ENCODE measurements at places on chromosomes 1 and 21.

- peak; percentile 95 for DNase-seq
Observed at GRCh38 chr1:2205191-2205952, 10.8 kb upstream of the FAAP20 start.

DNA sequence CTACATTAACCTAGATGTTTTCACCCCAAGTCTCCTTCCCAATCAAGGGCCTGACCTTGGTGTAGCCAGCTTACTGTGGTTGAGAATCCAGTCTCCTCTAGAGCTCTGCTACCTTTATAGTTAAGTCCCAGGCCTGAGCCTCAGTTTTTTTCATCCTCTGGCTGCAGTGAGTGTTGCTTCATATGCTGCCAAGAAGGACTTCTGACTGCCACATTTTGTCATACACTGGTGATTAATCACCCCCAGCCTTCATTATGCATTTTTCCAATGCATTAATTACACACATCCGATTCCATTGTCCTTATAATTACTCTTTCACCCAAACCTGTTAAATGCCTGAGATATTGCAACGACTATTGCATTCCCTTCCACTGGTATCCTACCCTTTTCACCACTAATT, 66.3 kb upstream of the FGGY start:
- no peak for DNase-seq

GRCh38 chr1:239125893-239126292, 260.5 kb upstream of the CHRM3 start:
- no peak for DNase-seq

- DNase-seq: no peak
Observed at GRCh38 chr1:116439701-116440100, 66.7 kb downstream of the ATP1A1 start.

GRCh38 chr1:60621368-60621851, 461.0 kb upstream of the NFIA start:
- peak; percentile 2 for DNase-seq

GRCh38 chr1:47013293-47013692, 10.2 kb upstream of the CYP4X1 start:
- DNase-seq: no peak

DNA sequence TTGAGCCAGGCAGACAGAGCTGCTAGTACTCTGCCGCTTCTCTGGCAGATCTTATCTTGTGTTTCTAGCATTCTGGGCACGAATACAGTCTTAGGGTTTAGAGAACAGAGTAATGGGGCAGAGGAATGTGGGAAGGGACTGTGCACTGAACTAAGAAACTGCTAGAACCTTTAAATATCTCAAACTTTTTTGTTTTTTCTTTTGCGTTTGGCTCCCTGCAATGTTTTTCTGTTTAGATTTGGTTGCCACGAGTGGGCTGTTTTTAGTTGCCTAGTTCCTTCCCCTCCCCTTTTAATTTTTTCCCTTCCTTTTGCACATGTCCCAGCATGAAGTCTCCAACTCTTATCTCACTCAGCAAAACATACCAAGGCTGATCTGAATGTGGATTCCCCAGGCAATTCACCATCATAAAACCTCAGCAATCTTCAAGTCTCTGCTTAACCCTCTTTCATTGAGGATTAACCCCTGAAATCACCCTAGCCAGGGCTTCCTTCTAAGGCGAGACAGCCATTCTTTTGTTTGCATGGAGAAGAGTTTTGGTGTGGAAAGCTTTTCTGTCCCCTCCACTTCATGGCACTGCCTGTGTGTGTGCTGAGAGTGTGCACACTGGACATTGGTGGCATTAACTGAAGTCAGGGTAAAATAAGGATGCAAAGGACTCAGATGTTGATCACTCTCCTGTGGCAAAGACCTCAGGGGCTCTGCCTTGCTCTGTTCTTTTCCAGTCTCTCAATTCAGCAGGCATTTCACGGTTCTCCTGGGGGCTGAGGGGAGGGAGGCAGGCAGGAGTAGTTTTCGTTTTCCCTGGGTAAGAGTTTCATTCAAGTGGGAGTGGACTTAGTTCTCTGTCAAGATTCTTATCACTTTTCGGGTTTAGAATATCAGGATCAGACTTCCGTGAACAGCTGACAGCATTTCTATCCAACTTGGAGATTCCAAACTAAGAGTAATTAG, 2.8 kb upstream of the ATF3 start:
- DNase-seq: peak; percentile 48

DNA sequence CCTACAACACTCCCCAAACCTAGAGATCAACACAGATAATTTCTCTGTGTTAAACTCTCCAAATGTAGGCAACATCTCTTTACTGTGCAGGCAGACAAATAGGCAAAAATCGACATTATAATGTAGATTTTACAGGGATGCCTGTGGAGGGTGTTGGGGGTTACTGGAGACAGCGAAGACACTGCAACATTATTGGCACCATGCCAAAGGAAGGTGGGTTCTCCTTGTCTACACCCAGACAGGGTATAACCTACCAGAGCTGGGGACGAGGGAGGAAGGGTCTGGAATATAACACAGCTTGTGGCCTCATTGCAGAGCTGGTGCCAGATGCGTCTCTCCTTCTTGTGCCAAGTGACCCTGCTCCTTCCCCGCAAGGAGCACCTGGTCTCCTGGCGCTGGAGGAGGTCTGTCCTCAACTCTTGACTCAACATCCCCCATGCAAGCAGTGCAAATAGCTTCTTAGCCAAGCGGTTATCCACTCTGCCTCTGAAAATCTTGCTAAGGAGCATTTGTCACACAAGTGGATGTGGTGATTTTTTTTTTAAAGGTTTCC, 404.0 kb downstream of the PRDM2 start:
- DNase-seq: no peak

DNA sequence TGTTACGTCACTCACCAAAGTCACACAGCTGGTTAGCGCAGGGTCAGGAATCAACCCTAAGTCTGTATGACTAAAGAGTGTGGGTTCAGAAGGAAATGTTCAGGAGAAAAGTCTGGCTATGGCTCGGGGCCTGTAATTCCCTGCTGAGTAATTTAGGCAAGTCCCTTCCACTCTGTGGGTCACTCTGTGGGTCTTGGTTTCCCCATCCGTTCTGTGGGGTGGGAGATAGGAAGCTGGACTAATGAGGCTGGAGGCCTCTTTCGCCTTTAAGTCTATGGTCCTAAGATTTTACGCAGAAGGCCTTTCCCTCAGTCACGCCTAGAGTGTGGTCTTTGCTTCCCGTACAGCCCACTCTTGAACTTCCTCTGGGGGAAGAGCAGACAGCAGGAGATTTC, 14.3 kb upstream of the MED18 start:
- peak; percentile 77 for DNase-seq

GRCh38 chr1:11272832-11273594, at the start of gene UBIAD1:
TSS of gene UBIAD1 (plus strand) at chr1:11273198. CDS start at chr1:11273532, 334 bp downstream.
- peak; percentile 95 for DNase-seq

- no peak for DNase-seq
Observed at GRCh38 chr1:215479567-215479966, 87.5 kb upstream of the KCTD3 start.

DNA sequence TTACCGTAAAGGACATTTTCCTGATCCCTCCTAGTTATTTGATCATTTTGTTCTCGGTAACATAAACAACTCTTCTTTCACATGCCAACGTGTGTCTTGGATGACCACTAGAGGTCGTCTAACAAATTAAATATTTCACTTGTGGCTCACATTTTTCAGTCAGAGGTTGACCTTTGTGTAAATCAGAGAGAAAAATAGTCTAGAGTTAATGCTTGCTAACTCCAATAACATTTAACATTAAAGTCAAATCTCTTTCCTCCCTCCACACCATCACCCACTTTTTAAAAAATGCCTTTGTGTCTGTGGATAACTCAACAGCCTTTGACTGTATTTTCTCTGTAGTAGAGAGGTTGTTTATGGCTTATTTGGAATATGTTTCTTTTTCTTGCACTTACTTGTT, 220.5 kb upstream of the B3GALT2 start:
- peak; percentile 56 for DNase-seq

DNA sequence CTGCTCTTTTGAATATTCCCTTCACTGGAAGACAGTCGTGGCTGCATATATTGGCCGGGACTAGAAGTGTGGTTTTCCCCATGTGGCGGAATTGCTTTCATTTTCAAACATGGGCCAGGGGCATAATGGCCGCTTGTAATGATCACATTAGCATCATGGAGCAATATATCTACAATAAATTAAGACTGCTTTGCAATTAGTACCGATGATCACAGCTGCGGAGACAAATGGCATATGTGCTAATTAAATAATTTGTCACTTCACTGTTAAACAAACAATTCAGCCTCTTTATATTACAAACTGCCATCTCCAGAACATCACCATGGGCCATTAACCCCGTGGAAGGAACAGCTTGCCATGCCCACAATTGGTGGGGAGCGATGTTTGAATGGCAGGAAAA, 68.2 kb upstream of the OLIG2 start:
- DNase-seq: no peak

GRCh38 chr21:45578811-45579381, 36.7 kb upstream of the SLC19A1 start:
- no peak for DNase-seq

- DNase-seq: no peak
Observed at GRCh38 chr1:12629985-12630760, 12.2 kb upstream of the DHRS3 start.

DNA sequence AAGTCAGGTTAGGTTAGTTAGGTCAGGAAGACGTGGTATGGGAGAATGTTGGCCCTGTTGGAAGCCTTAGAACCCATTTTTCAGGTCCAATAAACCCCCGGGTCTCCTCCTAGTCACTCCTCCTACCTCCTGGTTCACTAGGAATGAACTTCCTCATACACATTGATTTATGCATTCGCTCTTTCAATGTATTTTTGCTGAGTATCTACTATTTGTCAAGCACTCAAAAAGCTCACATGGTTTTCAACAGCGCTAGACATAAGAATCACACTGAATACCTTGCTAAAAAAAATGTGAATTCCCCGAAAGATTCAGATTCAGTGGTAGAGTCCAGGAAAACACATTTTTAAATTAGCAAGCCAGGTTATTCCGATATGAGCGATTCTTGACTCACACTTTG, 85.8 kb upstream of the LRRN2 start:
- no peak for DNase-seq

DNA sequence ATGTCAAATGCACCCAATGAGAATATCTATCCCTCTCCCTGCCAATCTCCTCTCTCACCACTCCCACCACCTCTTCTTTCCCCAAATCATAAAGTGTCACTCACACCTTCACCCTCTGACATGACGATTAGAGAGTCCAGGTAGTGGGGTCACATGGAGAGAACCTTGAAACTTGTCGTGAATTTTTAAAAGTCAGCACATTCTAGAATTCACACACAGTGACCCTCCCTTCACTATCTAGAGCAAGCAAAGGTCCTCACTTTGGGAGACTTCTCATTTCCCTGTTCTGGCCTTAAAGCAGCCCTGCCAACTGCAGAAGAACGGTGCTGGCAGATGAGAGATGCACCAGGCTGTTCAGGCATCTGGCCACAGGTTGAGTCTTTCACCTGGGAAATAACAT, 61.9 kb downstream of the CD34 start:
- no peak for DNase-seq

DNA sequence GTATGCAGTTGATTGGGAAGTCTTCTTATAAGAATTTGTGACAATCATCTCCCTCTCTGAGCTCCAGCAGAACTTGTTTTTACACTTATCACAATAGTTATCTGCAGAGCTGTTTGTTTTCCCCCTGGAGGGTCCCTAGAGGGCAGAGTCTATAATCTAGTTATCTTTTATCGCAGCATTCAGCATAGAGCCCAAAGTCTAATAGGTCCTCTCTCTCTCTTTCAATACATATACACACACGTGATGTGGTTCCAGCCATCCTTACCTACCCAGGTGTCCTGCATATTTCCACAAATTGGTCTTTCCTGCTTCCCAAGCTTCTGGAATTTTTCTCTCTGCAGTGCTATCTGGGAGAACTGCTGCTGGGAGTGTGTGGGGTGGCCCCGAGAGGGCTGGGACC, 229.6 kb upstream of the KIAA0040 start:
- no peak for DNase-seq

GRCh38 chr1:230818367-230818766, 50.0 kb downstream of the C1orf198 start:
- no peak for DNase-seq

GRCh38 chr1:230201445-230201844, 134.4 kb downstream of the GALNT2 start:
- DNase-seq: no peak

DNA sequence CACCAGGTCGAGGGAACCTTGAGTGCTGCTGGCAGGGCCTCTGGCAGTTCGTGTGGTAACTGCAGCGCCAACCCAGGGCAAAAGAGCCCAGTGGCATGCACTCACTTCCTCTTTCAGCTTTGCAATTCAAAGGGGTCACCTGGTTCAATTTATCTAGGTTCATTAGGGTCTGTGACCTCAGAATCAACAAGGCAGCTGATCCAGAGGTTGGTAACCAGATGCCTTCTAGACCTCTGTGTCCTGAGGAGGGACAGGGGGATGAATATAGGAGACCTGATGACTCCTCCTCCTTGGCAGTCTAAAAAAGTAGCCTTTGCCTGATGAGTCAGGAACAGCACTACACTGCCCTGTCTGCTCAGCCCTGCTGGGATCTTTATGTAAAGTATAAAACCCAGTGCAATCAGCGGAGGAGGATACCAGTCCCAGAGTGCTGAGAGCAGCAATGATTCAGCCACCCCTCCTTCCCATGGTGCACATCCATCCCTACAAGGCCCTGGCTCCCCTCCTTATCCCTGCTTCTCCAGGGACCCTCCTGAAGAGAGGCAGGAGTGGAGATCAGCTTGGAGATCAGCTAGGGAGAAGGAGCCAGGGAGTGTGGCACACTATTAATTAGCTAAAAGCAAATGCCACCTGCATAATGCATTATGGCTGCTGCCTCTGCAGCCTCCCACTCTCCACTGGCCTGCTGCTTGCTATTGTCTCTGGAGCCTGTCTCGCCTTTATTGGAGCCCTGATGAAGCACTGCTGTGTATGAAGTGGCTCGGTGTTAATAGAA, 11.2 kb upstream of the FMOD start:
- DNase-seq: peak; percentile 45

GRCh38 chr1:190212450-190212849, 265.2 kb downstream of the BRINP3 start:
- no peak for DNase-seq

DNA sequence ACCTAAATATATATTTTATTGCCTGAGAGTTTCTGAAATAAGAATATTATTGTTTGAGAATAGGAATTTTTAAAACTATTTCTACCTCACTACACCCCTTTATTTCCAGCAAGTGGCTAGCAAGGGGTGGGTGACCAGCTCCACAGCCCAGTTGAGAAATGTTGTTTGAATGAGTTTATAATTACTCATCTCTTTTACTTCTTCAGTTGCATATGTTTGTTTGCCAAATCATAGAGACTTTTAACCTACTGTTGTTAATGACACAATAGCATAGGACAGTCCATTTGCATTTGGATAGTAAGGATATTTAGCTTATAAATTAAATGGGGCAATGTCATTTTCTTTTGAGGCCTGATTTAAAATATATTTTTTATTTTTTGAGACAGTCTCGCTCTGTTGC, 127.8 kb downstream of the NRDC start:
- peak; percentile 40 for DNase-seq

DNA sequence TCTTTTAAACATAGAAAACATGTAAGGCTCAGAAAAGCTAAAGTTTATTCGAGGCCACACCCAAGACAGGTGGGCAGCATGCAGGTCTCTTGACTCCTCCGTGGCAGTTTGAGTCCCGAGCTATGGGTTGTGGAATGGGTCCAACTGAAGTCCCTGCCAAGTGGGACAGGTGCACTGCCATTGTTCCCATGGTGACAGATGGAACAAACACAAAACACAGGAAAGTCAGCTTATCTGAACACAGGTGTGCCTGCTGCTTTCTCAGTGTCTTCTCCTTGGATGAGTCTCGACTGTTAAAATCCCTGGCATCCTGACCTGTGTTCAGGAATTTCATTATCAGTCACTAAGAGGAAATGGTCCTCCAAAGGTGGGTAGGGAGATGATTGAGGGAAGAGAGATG, 99.0 kb upstream of the RAB4A start:
- no peak for DNase-seq

GRCh38 chr21:44773291-44773932, 28.2 kb downstream of the UBE2G2 start:
- no peak for DNase-seq

All from suppressor macrophage treated with lipopolysaccharide for 4 hours (primary cell).